CD14-positive monocyte (primary cell): ENCODE measurements at places on chromosomes 6 and 20. TPM values are rescaled to one million over a fixed set of nuclear protein-coding genes. Genes with fewer than 3 reads are reported as not detected.
A peak's percentile ranks its signal among the peaks of the same experiment; 100 is the strongest.

DNA sequence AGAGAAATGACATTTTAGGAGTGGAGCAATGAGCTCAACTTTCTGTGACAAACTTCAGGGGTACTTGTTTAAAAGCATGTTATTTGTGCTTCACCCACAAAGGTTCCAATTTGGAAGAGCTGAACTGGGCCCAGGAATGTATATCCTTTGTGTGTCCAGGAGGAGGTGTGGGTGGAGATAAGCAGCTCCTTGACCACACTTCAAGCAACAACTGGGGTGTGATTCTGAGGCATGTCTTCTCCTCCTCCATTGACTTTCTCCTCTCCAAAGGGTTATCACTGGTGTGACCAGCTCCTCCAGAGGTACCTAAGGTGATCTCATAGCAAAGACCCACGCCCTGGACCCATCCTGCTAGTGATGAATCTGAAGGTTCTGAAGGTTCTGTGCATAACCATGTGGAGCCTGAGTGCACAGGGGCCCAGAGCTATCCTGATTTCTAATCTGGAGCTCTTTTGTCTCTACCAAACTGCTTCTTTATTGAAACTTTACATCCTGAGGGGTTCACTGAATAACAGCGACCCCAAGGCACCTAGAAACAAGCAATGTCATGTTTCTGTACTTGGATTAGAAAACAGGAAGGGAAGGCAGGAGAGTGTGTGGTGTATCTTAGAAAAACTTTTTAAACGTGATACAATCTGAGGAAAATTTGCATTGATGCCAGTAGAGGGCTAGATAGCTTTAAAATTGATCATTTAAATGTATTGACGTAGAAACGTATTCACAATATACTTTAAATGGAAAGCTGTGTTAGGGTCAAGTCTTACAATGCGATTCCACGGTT is 60.9 kb upstream of the CD93 start:
- DNase-seq: peak; percentile 50

GRCh38 chr20:51346686-51347485 is 195.6 kb downstream of the NFATC2 start:
- DNase-seq: no peak

- peak; percentile 80 for DNase-seq
Observed at GRCh38 chr6:34189806-34190503, 44.1 kb upstream of the GRM4 start.

The DEFB132 gene
- polyA plus RNA-seq: not detected

DNA sequence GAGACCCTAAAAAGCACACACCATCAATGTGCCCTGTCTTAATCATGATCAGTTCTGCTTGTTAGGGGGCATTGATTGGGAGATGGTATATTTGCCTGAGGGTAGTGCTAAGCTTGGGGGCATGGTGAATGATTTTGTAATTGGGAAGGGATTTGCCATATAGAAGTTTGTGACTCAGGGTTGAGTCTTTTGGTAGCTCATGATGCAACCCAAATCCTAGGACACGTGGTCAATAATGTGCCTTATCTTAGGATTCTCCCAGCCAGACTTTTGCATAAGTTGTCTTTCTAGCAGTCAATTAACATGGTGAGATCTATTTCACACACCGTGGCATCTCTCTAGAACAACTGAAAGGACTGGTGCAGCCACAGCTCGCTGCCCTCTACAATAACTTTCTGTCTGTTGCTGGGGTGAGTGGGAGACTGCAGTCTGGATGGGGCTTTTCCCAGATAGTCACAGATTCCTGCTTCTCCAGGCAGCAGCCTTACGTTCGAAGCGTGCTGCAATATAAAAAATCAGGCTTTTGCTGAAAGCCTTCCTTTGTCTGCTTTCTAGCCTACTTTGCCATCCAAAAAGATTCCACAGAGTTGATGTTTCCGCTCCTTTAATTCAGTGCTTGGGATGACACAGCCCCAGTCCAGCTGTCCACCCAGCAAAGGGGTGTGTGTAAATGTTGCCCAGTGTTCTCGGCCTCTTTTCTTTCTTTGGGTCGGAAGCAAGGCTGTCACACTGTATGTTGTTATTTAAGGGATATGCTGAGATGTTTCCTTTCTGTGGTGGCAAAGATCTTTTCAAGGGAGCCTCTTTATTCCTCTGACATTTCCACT is 58.9 kb downstream of the ID4 start:
- DNase-seq: no peak

The NTSR1 gene
- 0.40 TPM for polyA plus RNA-seq

- DNase-seq: no peak
Observed at GRCh38 chr20:58565461-58566175, 50.4 kb upstream of the APCDD1L start.

The VSTM2L gene
- polyA plus RNA-seq: not detected

DNA sequence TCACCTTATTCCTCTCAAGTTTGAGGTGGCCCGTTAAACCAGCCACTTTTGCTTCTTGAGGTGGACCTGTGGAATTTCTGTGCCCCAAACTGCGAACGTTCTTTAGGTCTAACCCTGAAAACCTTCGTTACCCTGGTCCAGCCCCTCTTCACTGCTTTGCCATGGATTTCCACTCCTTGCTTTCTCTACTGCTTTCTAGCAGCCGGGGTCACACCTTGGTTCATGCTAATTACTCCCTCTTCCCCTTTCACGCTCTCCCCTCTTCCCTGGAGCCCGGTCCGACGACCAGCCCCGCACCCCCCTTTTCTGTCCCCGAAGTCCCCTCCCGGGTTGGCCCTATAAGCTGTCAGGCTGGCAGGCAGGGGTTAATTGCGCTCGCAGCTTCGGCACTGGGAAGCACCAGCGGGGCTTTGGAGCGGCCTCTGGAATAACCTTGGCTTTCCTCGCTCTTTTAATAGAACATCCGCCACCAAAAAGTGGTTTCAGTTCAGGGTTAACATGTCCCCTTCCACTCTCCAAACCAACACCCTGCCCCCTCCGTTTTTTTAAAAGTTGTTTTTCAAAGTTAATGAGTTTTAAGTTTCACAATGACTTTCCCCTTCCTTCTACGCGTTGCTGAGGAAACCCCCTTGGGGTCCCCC is 1.4 kb upstream of the HIVEP1 start:
- DNase-seq: peak; percentile 47

The MYO6 gene
- not detected in 2 replicates for polyA plus RNA-seq

DNA sequence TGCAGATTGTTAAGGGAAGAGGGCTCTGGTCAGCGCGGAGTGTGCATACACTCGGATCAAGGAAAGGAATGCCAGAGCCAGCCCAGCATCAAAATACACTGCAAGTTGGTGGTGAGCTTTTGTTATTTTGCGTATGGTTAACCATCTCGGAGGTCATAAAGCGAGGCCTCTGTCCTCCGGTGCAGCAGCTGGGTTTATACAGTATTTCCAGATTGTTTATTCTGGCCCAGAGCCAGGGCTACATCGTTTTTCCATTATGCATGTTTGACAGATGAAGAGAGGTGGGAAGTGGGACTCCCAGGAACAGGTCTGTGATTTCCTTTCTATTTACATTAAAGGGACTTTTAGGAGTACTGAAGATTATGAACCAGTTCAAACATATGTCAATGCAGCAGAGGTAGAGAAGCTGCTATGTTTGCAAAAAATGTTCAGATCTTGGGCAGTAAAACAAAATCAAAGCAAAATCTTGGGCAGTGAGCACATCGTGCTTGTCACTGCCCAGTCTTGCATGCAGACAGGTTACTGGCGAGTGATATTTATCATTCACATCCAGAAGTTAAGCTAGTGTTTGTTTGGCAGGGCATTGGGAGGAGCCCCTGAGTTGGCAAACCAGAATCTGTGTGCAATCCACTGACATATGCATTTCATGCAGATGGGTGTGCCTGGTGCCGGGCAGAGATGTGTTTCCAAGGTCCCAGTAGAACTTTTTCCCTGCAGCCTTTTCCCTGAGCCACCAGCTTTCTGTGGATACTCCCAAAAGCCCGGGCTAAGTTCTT is 256.3 kb upstream of the TAB2 start:
- no peak for DNase-seq

DNA sequence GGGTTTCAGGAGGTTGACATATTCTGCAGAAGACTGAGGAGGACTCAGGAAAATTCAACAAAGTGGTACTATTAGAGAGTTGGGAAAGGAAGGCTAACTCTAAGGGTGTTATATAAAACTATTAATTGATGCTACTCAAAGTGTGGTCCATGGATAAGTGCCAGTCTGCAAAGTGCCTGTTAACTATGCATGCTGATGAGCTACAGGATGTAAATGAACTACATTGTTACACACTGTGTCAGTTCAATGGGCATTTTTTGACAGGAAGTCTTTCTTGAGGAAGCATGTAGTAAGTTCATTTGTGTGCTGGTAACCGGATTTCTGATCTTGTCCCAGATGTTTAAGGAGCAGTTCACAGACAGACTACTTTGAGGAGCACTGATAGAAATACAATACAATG is 75.6 kb downstream of the KLHL32 start:
- no peak for DNase-seq

The ADGRF4 gene
- polyA plus RNA-seq: not detected in 2 replicates

- DNase-seq: no peak
Observed at GRCh38 chr6:90413867-90414266, 117.2 kb upstream of the BACH2 start.

The ELOVL2 gene
- polyA plus RNA-seq: not detected in 2 replicates

The FGD2 gene
- 25.3 TPM for polyA plus RNA-seq

GRCh38 chr6:117605169-117605826 is 3.0 kb upstream of the GOPC start:
- peak; percentile 51 for DNase-seq

The RUNX2 gene
- 1.3 TPM for polyA plus RNA-seq

The CARMIL1 gene
- 0.30 TPM for polyA plus RNA-seq

GRCh38 chr6:169251822-169252504 is 1.7 kb downstream of the THBS2 start:
- no peak for DNase-seq

DNA sequence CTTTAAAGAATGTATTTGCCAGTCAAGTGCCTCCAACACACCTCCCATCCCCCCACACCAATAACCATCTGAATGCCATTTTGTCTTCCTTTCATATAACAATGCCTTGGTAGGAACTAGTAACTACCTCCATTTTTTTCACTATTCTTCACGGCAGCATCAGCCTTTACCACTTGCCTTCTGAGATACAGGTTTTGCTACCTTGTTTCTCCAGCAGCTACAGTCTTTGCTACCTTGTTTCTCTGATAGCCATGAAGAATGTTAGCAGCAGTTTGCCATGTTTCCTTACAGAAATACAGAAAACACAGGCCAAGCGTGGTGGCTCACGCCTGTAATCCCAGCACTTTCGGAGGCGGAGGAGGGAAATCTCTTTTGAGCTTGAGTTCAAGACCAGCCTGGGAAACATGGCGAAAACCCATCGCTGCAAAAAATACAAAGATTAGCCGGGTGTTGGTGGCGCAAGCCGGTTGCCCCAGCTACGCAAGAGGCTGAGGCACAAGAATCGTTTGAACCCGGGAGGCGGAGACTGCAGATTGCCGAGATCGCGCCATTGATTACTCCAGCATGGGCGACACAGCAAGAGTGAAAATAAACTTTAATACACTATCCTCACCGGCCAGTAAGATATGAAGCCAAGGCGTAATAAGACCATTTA is 100.9 kb downstream of the HFE start:
- DNase-seq: peak; percentile 29

The SLC17A1 gene
- polyA plus RNA-seq: not detected in 2 replicates

GRCh38 chr6:134253681-134254080 is 64.2 kb downstream of the SGK1 start:
- DNase-seq: no peak

The SYNJ2 gene
- polyA plus RNA-seq: 1.4 and 2.0 TPM in 2 replicates

DNA sequence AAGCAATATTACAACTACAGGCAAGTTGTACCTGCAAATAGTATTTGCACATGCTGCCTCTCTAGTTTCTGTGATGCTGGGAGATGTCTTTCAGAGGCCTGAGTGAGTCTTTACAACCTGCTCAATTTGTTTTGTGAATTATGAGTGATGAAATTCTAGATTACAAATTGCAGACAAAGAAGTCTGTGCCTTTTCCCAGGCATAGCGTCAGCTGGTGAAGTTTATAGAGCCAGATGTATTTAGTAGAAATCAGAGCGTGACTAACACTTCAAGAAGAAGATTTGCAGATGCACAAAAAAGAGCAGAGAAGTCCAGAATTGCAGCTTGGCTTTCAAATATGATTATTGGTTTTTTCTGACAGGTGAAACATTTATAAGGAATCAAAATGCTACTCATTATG is 289.9 kb downstream of the PLCB1 start:
- DNase-seq: no peak

GRCh38 chr6:69673298-69673697 is 123.5 kb downstream of the LMBRD1 start:
- no peak for DNase-seq

GRCh38 chr6:55174211-55175026 is at the start of gene HCRTR2:
Gene HCRTR2 (plus strand): TSS chr6:55174515. CDS start chr6:55174588, 73 bp downstream.
- no peak for DNase-seq

DNA sequence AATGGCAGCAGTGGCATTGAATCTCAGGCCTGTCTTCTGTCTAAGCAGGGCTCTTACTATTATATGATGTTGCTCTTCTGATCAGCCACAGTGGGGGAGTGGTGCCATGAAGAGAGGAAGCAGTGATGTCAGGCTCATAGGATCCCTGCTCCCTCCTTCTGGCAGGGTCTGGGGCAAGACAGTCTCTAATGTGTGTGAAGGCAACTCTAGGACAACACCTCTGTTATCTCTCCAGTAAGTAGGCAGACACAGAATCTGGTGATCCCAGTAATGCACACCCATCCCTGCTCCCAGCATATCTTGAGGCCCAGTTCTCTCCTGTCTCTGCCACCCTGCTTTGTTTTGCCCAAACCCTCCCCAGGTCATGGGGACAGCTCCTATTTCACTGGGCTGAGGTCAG is 8.8 kb downstream of the C20orf202 start:
- no peak for DNase-seq

The RIPPLY2 gene
- not detected for polyA plus RNA-seq

- DNase-seq: peak; percentile 99
Observed at GRCh38 chr6:158869826-158870648, 50.9 kb upstream of the EZR start.

DNA sequence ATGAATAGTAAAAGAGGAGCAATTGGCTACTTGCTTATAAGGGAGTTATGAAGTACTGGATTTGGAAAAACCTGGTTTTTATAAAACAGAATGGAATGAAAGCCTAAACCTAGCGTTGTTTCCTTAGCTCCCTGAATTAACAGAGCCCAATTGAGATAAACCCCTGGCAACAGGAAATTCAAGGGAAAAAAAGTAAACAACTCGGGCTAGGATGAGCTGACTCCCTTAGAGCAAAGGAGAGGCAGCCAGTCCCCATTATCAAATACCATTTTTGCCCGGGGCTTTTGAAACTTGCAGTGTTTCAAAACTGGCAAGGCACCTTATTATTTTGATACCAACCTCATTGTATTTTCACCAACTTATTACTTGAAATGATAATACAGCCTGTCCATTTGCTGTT is 587.5 kb downstream of the CD109 start:
- DNase-seq: no peak
